ENCODE measurements at places on chromosomes 11 and 22.

GRCh38 chr11:45213316-45213665, 66.9 kb downstream of the PRDM11 start:
- no peaks in the 10 kb centered on the region for H3K27me3 ChIP-seq
- DNase-seq, result no peak
- no peak overlapping the region for H3K4me3 ChIP-seq
- H3K4me1 ChIP-seq, result peaks cover 14% of the 10 kb centered on the region
- H3K27ac ChIP-seq, result no peak overlapping the region

- no peaks in the 10 kb centered on the region for H3K4me1 ChIP-seq
- no peak overlapping the region for H3K27ac ChIP-seq
- H3K4me3 ChIP-seq, result no peak overlapping the region
- no peaks in the 10 kb centered on the region for H3K36me3 ChIP-seq
- no peak for DNase-seq
These were observed 25.1 kb downstream of the TBX1 start for GRCh38 chr22:19785461-19786263.

DNA sequence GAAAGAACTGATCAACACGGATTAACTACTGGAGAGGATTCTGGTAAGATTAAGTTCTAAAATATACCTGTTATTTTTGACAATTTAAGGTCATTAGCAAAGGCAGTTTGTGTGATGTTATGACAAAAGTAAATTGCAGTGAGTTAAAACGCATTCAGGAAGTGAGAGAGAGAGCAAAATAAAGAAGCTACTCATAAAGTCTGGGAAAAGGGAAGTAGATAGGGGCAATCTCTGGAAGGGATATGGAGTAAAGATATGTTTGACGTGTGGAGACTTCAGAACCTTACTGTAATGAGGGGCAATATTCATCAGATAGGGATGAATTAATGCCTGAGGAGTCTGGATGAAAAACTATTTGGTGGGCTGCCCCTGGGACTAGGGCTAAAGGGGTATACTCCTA, 16.8 kb downstream of the OR56B4 start:
- H3K4me3 ChIP-seq, result no peak overlapping the region
- no peaks in the 10 kb centered on the region for H3K36me3 ChIP-seq
- H3K27me3 ChIP-seq, result no peaks in the 10 kb centered on the region
- no peaks in the 10 kb centered on the region for H3K4me1 ChIP-seq
- DNase-seq, result no peak
- H3K27ac ChIP-seq, result no peak overlapping the region

- H3K27ac ChIP-seq, result no peak overlapping the region
- no peaks in the 10 kb centered on the region for H3K27me3 ChIP-seq
- no peak overlapping the region for H3K4me3 ChIP-seq
- H3K36me3 ChIP-seq, result no peaks in the 10 kb centered on the region
- no peak for DNase-seq
- H3K4me1 ChIP-seq, result no peaks in the 10 kb centered on the region
These were observed 121.3 kb upstream of the SERPIND1 start for GRCh38 chr22:20652582-20652981.

DNA sequence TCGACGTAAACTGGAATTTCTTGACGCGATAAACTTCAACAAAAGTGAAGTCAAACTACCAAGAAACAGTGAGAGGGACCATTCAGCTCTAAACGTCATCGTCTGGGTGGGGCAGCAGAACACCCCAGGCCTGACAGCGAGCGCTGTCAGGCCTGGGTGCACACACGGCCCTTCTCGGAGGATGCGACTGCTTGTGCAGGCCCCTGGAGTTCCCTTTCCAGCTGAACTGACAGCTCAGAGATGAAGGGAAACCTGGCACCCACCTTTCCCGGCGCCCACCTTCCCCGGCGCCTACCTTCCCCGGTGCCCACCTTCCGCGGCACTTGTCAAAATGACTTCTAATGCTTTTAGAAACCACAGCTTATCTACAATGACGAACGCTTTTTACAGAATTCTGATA, 47.9 kb downstream of the CERK start:
- H3K27ac ChIP-seq, result no peak overlapping the region
- H3K4me1 ChIP-seq, result no peaks in the 10 kb centered on the region
- H3K36me3 ChIP-seq, result no peaks in the 10 kb centered on the region
- no peak overlapping the region for H3K4me3 ChIP-seq
- no peaks in the 10 kb centered on the region for H3K27me3 ChIP-seq

- DNase-seq, result no peak
- no peaks in the 10 kb centered on the region for H3K36me3 ChIP-seq
- peaks cover 9% of the 10 kb centered on the region for H3K4me1 ChIP-seq
These were observed 227.6 kb downstream of the SBF2 start for GRCh38 chr11:10066441-10066840.

- H3K4me3 ChIP-seq, result no peak overlapping the region
- H3K36me3 ChIP-seq, result no peaks in the 10 kb centered on the region
- no peaks in the 10 kb centered on the region for H3K27me3 ChIP-seq
- H3K4me1 ChIP-seq, result peaks cover 36% of the 10 kb centered on the region
These were observed 32.1 kb downstream of the MAPK1 start for GRCh38 chr22:21835378-21835777.

GRCh38 chr11:45145083-45145378, 1.4 kb upstream of the PRDM11 start:
- H3K36me3 ChIP-seq, result no peaks in the 10 kb centered on the region
- H3K27me3 ChIP-seq, result peaks cover 66% of the 10 kb centered on the region
- no peak overlapping the region for H3K27ac ChIP-seq
- no peak overlapping the region for H3K4me3 ChIP-seq
- DNase-seq, result no peak

DNA sequence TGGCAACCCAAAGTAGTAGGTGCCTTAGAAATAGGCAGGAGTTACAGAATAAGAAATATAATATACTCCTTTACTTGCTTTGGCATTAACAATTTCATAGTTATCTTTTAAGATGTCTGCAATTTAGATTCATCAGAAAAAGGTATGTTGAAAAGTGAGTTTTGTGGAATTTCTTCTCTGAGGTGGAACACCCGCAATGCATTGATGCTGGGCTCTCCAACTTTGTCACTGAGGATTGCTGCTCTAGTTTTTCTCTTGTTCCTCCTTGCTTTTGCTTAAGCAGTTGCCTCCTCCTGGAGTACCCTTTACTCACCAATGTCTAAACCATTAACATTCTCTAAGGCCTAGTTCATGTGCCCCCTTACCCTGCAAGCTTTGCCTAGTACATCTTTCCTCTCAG, 14.1 kb upstream of the ME3 start:
- H3K36me3 ChIP-seq, result no peaks in the 10 kb centered on the region
- no peak for DNase-seq
- H3K4me3 ChIP-seq, result no peak overlapping the region

DNA sequence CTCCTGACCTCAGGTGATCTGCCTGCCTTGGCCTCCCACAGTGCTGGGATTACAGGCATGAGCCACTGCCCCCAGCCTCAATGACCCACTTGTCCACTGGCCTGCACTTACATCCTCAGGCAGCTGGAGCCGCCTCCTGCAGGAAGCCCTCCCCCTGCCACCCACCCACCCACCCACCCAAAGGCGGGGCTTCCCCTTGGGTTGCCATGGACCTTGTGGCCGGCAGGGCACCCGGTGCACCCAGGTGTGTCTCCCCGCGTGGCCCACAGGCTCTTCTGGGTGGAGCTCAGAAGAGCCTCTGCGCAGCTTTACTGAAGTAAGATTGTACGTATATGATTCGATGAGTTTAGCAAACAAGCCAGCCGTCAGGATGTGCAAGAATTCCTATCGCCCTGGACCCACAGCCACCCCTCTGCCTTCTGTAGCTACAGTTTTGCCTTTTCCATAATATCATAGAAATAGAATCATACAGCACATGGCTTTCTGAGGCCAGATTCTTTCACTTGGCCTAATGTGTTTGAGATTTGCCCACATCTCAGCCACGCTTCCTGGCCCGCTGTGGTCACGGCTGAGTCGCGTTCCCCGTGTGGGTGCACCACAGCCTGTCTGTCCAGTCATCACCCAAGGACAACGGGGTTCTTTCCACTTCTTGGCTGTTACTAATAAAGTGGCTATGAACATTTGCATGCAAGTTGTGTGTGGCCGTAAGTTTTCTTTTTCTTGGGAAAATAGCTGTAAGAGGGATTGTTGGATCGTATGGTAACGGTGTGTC, 5.3 kb upstream of the BRSK2 start:
- H3K27me3 ChIP-seq, result peaks cover 26% of the 10 kb centered on the region
- no peak overlapping the region for H3K27ac ChIP-seq
- H3K36me3 ChIP-seq, result no peaks in the 10 kb centered on the region
- DNase-seq, result no peak
- H3K4me3 ChIP-seq, result no peak overlapping the region

DNA sequence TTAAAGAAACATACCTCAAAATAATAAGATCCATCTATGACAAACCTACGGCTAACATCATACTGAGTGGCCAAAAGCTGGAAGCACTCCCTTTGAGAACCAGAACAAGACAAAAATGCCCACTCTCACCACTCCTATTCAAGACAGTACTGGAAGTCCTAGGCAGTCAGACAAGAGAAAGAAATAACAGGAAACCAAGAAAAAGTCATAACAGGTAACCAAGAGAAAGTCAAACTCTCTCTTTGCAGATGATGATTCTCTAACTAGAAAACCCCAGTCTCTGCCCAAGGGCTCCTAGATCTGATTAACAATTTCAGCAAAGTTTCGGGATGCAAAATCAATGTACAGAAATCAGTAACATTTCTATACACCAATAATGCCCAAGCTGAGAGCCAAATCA, 35.6 kb downstream of the TMEM123 start:
- H3K4me1 ChIP-seq, result no peaks in the 10 kb centered on the region
- no peak overlapping the region for H3K4me3 ChIP-seq
- no peak for DNase-seq
- H3K27me3 ChIP-seq, result no peaks in the 10 kb centered on the region
- H3K27ac ChIP-seq, result no peak overlapping the region

DNA sequence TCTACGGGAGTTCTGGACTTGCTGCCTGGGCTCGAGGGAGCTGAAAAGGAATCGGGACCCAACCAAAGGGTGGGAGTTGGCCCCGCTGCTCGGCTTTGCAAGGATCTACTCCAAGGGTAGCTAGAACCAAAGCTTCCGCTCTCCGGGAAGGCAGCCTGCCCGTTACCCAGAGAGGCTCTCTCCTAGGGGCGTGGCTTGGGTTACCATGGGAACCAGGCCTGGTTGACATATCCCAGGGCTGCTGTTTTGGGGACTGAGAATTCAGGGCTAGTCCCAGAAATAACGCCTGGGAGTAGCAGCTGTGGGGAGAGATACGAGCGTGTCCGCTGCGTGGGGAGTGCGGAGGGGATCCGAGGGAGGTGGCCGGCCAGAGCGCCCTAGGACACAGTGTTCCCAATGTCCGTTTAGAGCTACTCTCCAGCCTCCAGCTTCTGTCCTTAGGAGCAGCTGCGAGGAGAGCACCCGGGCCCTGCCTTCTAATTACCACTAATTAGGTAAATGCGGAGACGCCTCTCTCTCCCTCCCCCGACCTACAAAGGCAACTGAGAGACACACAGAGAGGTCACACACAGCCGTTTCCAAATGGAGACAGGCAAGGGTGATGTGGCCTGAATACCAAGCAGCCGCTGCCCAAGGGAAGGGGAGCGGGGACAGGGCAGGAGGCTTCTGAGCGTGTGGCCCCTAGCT, 141.6 kb upstream of the CADM1 start:
- H3K27ac ChIP-seq, result no peak overlapping the region
- no peak overlapping the region for H3K4me3 ChIP-seq
- peaks cover 26% of the 10 kb centered on the region for H3K4me1 ChIP-seq
- no peaks in the 10 kb centered on the region for H3K36me3 ChIP-seq
- H3K27me3 ChIP-seq, result no peaks in the 10 kb centered on the region

DNA sequence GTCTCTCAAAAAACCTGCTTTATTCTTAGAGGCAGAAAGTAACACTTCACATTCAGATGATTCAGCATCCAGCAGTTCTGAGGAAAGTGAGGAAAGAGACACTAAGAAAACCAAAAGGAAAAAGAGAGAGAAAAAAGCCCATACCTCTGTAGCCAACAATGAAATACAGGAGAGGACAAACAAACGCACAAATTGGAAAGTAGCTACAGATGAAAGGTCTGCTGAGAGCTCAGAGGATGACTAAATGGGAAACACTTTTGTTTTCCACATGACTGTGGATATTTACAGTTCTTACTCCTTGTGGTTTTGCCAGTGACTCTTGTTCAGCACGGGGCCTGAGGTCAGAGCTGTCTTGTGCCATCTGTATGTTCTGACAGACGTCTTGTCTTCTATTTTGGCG, 3.8 kb downstream of the TIMM8B start:
- H3K36me3 ChIP-seq, result peaks cover 19% of the 10 kb centered on the region
- no peak for DNase-seq
- H3K27me3 ChIP-seq, result no peaks in the 10 kb centered on the region
- peaks cover 10% of the 10 kb centered on the region for H3K4me1 ChIP-seq

GRCh38 chr11:113518716-113519495, 43.7 kb upstream of the DRD2 start:
- H3K4me1 ChIP-seq, result no peaks in the 10 kb centered on the region
- H3K27ac ChIP-seq, result no peak overlapping the region
- DNase-seq, result no peak
- no peaks in the 10 kb centered on the region for H3K36me3 ChIP-seq
- H3K27me3 ChIP-seq, result no peaks in the 10 kb centered on the region

GRCh38 chr22:38699143-38699542, 1.6 kb downstream of the JOSD1 start:
- DNase-seq, result no peak
- peaks cover 9% of the 10 kb centered on the region for H3K27me3 ChIP-seq
